ENCODE measurements at places on chromosomes 16 and 17.

- peaks cover 65% of the 10 kb centered on the region for H3K4me1 ChIP-seq
- peak overlapping the region; percentile 73 for H3K27ac ChIP-seq
- no peak for DNase-seq
- H3K27me3 ChIP-seq: peaks cover 5% of the 10 kb centered on the region
These were observed 10.6 kb downstream of the KSR1 start for GRCh38 chr17:27466743-27467375.

DNA sequence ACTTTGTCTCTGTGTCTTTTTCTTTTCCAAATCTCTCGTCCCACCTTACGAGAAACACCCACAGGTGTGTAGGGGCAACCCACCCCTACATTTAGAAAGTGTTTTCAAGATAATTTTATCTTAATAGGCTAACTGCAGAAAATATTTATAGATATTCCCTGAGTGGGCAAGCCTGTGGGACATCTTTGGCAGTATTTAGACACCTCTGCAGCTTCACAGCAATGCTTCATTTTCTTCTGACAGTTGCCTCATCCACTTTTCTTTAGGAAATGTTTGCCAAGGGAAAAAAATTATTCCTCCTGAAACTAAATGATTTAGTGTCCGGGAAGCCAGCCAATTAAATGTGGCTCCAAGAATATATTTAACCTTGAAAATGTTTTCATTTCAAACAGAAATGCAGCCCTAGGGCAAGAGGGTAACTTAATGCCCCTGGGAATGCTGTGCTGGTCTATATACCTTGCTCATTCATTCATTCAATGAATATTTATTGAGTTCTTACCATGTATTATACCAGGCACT, 290.4 kb downstream of the ABCC12 start:
- no peak overlapping the region for H3K27ac ChIP-seq
- peaks cover 1% of the 10 kb centered on the region for H3K27me3 ChIP-seq
- no peaks in the 10 kb centered on the region for H3K4me1 ChIP-seq
- DNase-seq: no peak
- no peaks in the 10 kb centered on the region for H3K36me3 ChIP-seq

GRCh38 chr17:31595666-31596381, 204.3 kb downstream of the RAB11FIP4 start:
- no peaks in the 10 kb centered on the region for H3K27me3 ChIP-seq
- no peak overlapping the region for H3K4me3 ChIP-seq
- no peak overlapping the region for H3K27ac ChIP-seq
- DNase-seq: no peak
- H3K36me3 ChIP-seq: no peaks in the 10 kb centered on the region

DNA sequence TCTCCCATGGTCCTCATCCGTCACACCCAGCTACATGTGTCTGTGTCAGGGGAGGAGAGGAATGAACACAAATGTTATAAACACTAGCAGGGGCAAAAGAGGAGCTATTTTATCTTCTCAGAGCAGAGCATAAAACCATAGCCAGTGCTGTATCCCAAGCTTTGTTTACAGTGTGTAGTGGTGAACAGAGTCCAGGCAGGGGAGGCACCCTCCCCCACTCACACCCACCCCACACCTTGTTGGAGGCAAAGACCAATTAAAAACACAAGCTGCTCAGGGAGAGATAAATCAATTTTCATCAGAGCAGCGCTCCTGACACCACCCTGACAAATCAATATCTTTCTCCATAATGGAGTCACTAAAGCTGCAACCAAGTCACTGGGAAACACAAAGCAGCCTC, 132.6 kb upstream of the CCL2 start:
- peaks cover 2% of the 10 kb centered on the region for H3K27me3 ChIP-seq
- no peaks in the 10 kb centered on the region for H3K36me3 ChIP-seq
- H3K4me1 ChIP-seq: no peaks in the 10 kb centered on the region

- H3K36me3 ChIP-seq: no peaks in the 10 kb centered on the region
- no peak for DNase-seq
- H3K27ac ChIP-seq: no peak overlapping the region
- H3K4me1 ChIP-seq: no peaks in the 10 kb centered on the region
These were observed 287.1 kb upstream of the DYNLRB2 start for GRCh38 chr16:80253741-80254140.

DNA sequence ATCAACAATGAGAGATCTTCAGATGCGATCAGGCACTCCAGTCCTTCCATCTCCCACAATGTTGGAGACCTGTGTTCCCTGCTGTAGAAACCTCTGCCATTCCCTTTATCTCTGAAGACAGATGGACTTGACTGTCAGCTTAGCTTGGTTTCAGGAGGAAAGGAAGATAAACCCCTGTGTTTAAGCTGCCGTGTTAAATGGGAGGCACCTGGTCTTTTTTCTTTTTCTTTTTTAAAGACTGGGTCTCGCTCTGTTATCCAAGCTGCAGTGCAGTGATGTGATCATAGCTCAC, 63.1 kb downstream of the USP22 start:
- no peak overlapping the region for H3K27ac ChIP-seq
- H3K36me3 ChIP-seq: no peaks in the 10 kb centered on the region
- no peak overlapping the region for H3K4me3 ChIP-seq

GRCh38 chr17:35322749-35323148, 50.7 kb downstream of the SLFN11 start:
- no peak overlapping the region for H3K27ac ChIP-seq
- H3K4me3 ChIP-seq: no peak overlapping the region
- no peaks in the 10 kb centered on the region for H3K27me3 ChIP-seq
- no peak for DNase-seq
- peaks cover 16% of the 10 kb centered on the region for H3K4me1 ChIP-seq
- peaks cover 57% of the 10 kb centered on the region for H3K36me3 ChIP-seq

GRCh38 chr17:41638941-41639340, 14.6 kb upstream of the KRT17 start:
- H3K4me1 ChIP-seq: no peaks in the 10 kb centered on the region
- H3K36me3 ChIP-seq: no peaks in the 10 kb centered on the region
- H3K4me3 ChIP-seq: no peak overlapping the region
- no peak overlapping the region for H3K27ac ChIP-seq

DNA sequence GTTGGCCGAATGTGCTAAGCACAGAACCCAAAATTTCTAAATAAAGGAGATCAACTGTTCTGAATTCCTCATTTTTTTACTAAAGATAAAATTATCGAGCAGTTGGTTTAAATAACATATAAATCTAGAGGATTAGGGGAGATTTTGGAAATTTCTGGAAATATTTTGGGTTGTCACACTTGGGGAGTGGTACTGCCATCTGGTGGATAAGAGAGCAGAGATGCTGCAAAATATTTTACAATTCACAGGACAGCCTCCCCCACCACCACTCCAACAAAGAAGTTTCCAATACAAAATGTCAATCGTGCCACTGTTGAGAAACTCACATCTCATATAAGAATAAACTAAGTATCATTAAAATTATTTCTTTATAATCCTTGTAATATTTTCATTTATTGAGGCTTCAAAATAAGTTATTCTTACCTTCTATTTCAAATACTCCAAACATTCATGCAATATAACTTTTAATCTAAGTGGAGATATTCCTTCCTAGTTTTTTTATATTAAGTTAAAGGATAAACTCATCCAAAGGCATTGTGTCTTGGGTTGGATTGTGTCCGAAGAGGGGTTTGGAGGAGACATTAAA, 17.0 kb upstream of the ABCA8 start:
- peaks cover 5% of the 10 kb centered on the region for H3K27me3 ChIP-seq
- no peak overlapping the region for H3K4me3 ChIP-seq
- H3K4me1 ChIP-seq: no peaks in the 10 kb centered on the region
- no peak for DNase-seq
- H3K27ac ChIP-seq: no peak overlapping the region

- peaks cover 26% of the 10 kb centered on the region for H3K36me3 ChIP-seq
- H3K27ac ChIP-seq: no peak overlapping the region
- peaks cover 9% of the 10 kb centered on the region for H3K4me1 ChIP-seq
- DNase-seq: no peak
These were observed 33.6 kb downstream of the RNF213 start for GRCh38 chr17:80294210-80294609.

- H3K4me3 ChIP-seq: no peak overlapping the region
- H3K27ac ChIP-seq: no peak overlapping the region
- no peaks in the 10 kb centered on the region for H3K4me1 ChIP-seq
- H3K27me3 ChIP-seq: peaks cover 3% of the 10 kb centered on the region
These were observed 6.0 kb downstream of the CPSF4L start for GRCh38 chr17:73255671-73256181.

Measured in immature natural killer cell (primary cell).